ENCODE measurements at places on chromosomes 16 and 17.
A peak's percentile ranks its signal among the peaks of the same experiment; 100 is the strongest.

- no peak for DNase-seq
Measured at GRCh38 chr17:18987230-18987610, 17.3 kb downstream of the FAM83G start.

- DNase-seq = no peak
Measured at GRCh38 chr16:58467905-58468304, 32.0 kb upstream of the NDRG4 start.

DNA sequence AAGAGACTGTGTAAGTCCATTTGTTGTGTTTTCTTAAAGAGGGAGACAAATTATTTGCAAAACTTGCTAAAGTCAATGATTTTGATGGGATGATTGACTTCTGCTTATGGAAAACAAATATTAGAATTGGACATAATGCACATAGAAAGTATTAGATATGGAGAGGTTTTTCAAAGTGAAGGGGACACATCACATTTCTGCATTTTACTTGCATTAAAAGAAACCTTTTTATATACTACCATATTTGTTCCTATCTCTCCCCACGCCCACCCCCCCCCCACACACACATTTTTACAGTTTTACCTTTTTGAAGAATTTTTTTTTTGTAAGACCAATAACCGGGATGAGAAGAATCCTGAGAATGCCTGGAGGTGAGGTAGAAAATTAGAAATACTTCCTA lies 8.6 kb upstream of the OR4D2 start:
- DNase-seq = no peak

GRCh38 chr17:41500131-41500911 lies 5.1 kb downstream of the KRT13 start:
- peak; percentile 71 for DNase-seq

GRCh38 chr16:2853531-2854073 lies 4.4 kb downstream of the PRSS22 start:
- no peak for DNase-seq

GRCh38 chr17:80389011-80389995 lies 25.7 kb upstream of the ENDOV start:
- peak; percentile 8 for DNase-seq

DNA sequence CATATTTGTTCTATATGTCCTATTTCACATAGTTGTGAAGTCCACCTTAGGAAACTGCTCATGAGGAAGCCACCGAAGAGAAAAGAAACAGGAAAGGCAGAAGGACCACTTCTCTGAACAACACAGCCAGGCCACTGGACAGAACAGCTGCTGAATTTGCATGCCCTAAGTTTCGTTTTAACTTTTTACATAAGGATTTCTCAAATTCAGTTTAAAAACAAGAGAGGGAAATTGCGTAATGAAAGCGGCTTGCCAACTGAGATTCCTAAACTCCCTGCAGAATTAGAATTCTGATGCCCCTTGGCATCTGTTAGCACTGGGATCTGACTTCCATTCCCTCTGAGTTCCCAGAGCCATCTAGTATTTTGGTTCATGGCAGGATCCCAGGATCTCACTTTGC lies 5.0 kb upstream of the CCL8 start:
- peak; percentile 23 for DNase-seq

DNA sequence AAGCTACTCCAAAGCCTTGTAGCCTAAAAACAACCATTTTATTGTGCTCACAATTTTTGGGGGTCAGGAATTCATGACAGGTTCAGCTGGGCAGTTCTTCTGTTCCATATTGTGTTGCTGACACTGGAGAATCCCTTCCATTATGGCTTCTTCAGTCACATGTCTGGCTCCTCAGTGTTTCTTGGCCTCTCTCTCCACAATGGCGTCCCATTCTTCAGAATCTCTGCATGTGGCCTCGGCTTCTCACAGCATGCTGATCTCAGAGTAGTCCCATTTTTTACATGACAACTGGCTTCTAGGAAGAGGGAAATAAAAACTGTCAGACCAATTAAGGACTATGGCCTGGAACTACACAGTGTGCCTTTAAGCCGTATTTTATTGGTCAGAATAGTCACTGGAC lies 49.7 kb downstream of the NF1 start:
- DNase-seq = no peak

DNA sequence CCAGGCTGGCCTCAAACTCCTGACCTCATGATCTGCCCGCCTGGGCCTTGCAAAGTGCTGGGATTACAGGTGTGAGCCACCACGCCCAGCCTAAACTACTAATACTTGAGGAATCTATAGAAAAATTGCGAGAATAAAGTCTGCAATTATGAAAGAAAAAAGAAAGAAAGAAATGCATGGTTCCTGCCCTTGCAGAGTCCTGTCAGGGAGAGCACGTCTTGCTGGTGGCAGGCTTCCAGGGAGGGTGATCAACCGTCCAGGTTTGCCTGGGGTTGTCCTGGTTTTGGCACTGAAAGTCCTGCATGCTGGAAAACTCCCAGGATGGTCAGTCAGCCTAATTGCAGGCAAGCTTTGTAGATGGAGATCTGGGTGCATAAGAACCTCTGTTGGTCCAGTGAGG lies 21.5 kb upstream of the KIFC3 start:
- no peak for DNase-seq

DNA sequence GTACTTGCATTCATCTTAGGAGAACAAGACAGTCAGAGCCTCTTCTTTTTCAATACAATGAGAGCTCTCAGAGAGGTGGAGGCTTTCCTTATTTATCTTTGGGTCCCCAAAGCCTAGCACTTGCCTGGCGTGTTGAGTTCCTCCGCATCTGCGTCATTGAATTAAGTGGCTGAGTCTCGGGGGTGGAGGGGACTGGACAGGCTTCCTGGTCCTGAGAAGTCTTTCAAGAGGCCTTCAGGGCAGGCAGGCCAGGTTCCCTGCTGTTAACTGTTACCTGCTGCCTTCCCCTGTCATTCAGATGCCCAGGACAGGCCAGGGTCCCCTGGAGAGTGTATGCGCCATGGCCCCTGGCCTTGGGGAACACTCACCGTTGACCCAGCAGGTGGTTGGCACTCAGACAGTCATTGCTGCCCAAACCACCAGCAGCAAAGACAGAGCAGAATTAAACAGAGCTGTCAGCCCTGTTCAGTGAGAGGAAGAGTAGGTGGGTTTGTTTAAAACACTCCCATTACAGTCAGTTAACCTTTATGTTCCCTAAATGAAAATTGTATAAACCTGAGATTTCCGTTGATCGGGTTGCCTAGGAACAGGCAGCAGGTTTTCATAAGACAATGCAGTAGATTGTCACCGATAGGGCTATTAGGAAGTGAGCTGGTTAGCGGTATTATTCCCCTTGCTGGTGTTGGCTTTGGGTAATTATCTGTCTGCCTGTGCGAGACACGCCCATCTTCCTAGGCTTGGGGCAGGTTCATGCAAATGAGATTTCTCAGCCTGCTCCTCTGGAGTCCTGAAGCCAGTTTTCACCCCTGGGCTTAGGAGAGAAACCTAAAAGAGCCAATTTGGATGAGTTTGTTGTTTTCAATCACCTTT lies 132.7 kb downstream of the CCDC182 start:
- no peak for DNase-seq

GRCh38 chr17:8188263-8188839 lies 1.6 kb downstream of the BORCS6 start:
- DNase-seq = no peak

- no peak for DNase-seq
Measured at GRCh38 chr16:77220427-77220826, 21.2 kb downstream of the SYCE1L start.

DNA sequence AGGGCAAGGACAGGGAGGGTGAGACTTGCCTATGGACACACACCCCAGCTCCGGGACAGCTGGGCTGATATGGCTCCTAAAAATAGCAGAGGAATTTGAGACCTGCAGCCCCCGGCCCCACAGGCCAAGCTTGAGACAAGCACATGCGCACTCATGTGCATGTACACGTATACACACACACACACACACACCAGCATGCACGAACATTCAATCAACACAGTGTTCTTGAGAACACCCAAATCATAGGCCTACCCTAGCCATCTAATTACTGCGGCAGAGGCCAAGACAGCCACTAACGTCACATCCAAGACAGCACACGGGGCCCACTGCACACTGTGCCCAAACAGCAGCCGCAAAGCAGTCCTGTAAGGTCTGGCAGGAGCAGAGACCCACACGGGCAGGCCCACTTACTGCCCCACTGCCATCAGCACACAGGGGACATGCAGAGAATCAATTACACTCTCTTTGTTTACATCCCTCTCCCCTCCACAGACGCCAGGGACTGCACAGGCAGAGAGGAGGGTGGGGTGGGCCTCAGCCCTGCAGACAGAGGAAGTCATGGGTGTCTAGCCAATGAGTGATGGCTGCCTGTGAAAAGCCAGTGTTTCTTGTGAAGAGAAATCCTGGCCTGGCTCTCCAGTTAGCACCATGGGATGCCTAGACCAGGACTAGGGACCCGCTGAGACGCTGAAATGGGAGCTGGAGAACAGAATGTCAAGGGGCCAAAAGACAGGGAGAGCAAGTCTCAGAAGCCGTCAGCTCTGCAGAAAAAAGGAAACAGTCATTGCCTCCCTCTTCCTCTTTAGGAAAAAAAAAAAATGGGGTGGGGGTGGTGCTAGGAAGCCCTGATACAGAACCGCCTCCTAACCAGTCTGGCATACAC lies 39.3 kb downstream of the MYO18A start:
- DNase-seq = no peak

- DNase-seq = no peak
Measured at GRCh38 chr17:34598161-34598776, 18.9 kb downstream of the TMEM132E start.

DNA sequence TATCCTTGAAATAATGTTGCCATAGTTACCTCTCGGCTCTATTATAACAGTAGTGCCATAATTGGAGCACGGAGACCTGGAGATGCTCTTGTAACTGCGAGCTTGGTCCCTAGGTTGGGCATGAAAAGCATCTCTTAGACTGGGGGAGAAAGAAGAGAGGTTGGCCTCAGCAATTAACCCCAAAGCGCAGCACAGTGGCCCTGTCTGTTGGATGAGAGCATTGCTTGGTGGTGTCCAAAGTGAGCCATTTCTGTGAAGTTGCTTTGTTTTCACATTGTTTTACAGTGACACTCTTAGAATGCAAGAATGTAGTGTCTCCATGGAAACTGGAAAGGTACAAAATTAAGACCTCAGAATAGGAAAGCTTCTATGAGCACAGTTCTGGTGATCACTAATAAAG lies 660.7 kb upstream of the EEF2KMT start:
- no peak for DNase-seq

- no peak for DNase-seq
Measured at GRCh38 chr17:39969375-39969774, 6.6 kb downstream of the GSDMA start.

DNA sequence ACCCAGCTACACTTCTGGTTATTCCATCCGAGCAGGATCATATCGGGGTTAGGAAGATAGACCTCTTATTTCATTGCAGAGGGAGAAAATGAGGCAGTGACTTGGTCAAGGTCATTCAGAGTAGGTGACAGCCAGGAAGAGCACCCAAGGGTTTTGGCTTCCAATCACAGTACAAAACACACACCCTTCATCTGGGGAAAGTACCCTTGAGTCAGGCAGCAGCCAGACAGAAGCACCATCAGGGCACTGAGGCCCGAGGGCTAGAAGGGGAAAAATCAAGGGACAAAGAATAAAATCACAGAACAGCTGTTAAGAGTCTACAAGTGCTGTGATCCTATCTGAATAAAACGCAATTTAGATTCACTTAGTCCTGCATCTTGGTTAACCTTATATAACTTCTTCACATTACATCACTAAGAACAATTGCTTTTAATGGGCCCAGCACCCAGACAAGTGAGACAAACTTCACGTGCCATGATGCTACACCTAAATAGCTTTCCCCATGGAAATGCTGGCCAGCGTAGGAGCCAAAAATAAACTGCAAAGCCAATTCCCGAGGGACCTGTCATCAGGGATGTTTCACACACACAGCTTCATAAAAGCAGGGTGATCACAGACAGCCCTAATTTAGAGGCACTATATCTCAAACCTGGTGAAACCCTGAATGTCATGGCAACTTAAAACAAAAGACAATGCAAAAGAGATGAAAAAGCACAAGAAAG lies 4.9 kb downstream of the UBE2O start:
- DNase-seq = peak; percentile 33

GRCh38 chr16:19882646-19883045 lies 2.0 kb downstream of the GPRC5B start:
- DNase-seq = no peak

GRCh38 chr16:3009568-3010390 lies 2.9 kb upstream of the CLDN9 start:
- no peak for DNase-seq

DNA sequence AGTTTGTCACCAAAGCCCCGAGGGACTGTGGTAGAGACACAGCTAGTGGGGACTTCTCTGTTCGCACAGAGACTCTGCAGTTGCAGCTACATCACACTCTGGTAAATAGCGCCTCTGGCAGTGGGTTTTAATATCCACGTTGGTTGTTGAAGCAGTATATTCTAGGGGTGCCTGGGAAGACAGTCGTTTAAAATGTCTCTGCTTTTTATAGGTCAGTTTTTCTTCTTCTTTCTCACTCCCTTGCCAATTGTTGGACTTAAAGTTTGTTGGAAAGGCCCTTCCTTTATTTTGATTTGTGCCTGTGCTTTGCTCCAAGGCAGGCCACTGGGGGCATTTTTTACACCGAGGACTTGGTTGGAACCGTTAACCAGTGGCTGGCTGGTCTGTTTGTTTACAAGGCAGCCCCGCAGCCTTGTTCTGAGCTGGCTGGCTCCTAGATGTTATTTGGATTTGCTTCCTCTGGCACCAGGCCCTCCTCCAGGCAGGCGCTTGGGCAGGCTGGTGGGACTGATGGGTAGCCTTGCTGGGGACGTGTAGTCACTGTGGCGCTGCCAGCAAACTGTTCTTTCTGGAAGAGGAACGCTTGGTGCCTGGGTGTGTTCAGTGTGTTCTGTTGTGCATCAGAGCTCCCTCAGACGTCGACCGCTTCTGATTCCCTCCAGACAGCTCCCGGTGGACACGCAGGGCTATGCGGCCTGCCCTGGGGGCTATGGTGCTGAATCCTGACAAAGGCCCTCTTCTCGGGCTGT lies 218.2 kb upstream of the CHMP6 start:
- DNase-seq = peak; percentile 51

GRCh38 chr16:1706386-1707192 lies 594 bp downstream of the MAPK8IP3 start:
- peak; percentile 18 for DNase-seq

DNA sequence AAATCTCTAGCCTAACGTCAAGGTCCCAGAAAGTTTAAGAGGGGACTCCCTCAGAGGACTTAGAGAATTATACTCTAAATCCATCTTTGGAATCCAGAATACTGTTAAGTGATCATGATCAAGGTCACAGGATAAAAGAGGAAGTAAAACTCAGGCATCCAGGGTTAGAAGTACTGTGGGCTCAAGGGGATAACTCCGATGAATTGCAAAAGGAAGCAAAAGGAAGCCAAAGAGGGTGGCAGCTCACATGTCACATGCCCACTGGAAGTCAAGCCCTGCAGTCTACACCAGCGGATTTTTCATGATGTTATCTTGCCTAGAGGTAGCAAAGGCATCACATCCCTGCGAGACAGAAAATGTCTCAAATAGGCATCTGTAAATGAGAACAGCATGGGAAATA lies 3.8 kb downstream of the ZNF821 start:
- DNase-seq = no peak

- peak; percentile 37 for DNase-seq
Measured at GRCh38 chr17:33779234-33779591, 475.9 kb upstream of the CCL2 start.

Measured in fibroblast of skin of back (primary cell).